ENCODE measurements at places on chromosomes 6 and 20. TPM values are rescaled to one million over a fixed set of nuclear protein-coding genes. Genes with fewer than 3 reads are reported as not detected.

RBM24 gene
- not detected for total RNA-seq

CDH22 gene
- total RNA-seq, result not detected

TMEM244 gene
- total RNA-seq, result not detected

FKBP1C gene
- total RNA-seq, result 0.08 TPM

NTSR1 gene
- 76.6 TPM for total RNA-seq

NHLRC1 gene
- total RNA-seq, result 1.6 TPM

FRMD1 gene
- not detected for total RNA-seq

BPI gene
- not detected for total RNA-seq

PSORS1C1 gene
- total RNA-seq, result 1.2 TPM
